ENCODE measurements at places on chromosomes 12 and 14. TPM values are rescaled to one million over a fixed set of nuclear protein-coding genes. Genes with fewer than 3 reads are reported as not detected.
A peak's percentile ranks its signal among the peaks of the same experiment; 100 is the strongest.

Gene TTC7B
- 40.4 TPM for total RNA-seq

Gene RPL10L
- not detected for total RNA-seq

- no peaks in the 10 kb centered on the region for H3K36me3 ChIP-seq
- no peak overlapping the region for H3K4me3 ChIP-seq
- H3K4me1 ChIP-seq = peaks cover 9% of the 10 kb centered on the region
- no peak overlapping the region for H3K27ac ChIP-seq
- no peak for DNase-seq
- H3K27me3 ChIP-seq = no peaks in the 10 kb centered on the region
Observed at GRCh38 chr14:99677231-99678140, 6.6 kb upstream of the CYP46A1 start.

Gene PLCZ1
- total RNA-seq = not detected

Gene KRT1
- total RNA-seq = 837 TPM

- no peak for DNase-seq
- H3K27ac ChIP-seq = no peak overlapping the region
- H3K27me3 ChIP-seq = no peaks in the 10 kb centered on the region
- H3K36me3 ChIP-seq = no peaks in the 10 kb centered on the region
- no peak overlapping the region for H3K4me3 ChIP-seq
Observed at GRCh38 chr12:30110958-30111586, 327.3 kb upstream of the TMTC1 start.

DNA sequence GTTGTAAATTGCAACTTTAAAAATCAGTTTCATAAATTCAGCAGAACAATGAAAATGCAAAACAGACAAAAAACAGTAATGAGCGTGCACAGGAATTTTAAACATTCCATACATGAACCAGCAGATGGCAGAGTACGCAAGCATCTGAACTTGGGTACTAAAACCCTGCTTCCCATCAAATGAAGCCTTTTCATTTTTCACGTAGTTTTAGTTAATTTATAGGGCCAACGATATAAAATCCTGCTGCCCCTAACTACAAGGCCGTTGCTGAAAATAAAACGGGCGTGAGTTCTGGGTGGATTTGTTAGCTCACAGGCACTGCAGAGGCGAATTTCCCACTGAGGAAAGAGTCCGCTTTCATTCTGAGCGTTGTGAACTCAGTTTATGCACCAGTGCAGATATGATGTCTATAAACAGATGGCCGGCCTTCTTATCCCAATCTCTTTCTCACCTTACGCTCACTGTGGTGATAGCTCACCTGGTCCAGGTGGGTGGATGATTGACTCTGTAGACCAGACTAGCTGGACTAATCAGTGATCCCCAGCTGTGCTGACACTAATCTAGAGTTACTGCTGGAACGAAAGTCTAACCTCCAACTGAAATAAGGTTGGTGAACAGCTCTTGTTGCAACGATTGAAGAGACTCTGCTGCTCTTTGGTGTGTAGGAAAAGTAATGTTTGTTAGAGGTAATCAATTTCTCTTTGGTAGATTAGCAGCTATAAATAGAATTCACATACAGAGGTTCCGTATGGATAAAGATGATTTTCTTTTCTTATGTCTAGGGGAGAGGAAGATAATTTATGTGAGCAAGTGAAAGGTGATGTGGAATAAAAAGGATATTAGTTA is 89.2 kb downstream of the PDZRN4 start:
- H3K36me3 ChIP-seq = no peaks in the 10 kb centered on the region
- no peak overlapping the region for H3K27ac ChIP-seq
- peak overlapping the region; percentile 9 for H3K4me3 ChIP-seq
- H3K4me1 ChIP-seq = peaks cover 11% of the 10 kb centered on the region
- H3K27me3 ChIP-seq = peaks cover 8% of the 10 kb centered on the region

DNA sequence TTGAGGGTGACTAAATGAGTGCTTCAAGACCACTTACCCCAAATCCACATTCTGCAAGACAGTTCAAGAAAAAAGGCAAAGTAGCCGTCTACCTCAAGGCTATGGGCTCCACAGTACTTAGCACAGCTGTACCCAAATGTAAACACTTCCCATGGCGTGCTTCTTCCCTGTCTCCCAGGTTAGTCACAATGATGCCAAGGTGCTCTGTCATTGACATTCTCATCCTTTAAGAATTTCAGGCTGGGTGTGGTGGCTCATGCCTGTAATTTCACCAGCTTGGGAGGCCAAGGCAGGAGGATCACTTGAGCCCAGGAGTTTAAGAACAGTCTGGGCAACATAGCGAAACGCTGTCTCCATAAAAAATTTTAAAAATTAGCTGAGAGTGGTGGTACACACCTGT is 51.2 kb upstream of the CERS5 start:
- no peaks in the 10 kb centered on the region for H3K27me3 ChIP-seq
- no peak overlapping the region for H3K27ac ChIP-seq
- H3K4me1 ChIP-seq = peaks cover 13% of the 10 kb centered on the region
- H3K4me3 ChIP-seq = no peak overlapping the region
- H3K36me3 ChIP-seq = peaks cover 14% of the 10 kb centered on the region

Gene SDR9C7
- 0.26 TPM for total RNA-seq

Gene CBLN3
- 1.4 TPM for total RNA-seq

- no peak overlapping the region for H3K4me3 ChIP-seq
- no peak overlapping the region for H3K27ac ChIP-seq
- no peak for DNase-seq
Observed at GRCh38 chr14:98223106-98223505, 1048.9 kb downstream of the BCL11B start.

Gene SLCO1A2
- total RNA-seq = 10.7 TPM

Gene KDM5A
- 76.7 TPM for total RNA-seq

DNA sequence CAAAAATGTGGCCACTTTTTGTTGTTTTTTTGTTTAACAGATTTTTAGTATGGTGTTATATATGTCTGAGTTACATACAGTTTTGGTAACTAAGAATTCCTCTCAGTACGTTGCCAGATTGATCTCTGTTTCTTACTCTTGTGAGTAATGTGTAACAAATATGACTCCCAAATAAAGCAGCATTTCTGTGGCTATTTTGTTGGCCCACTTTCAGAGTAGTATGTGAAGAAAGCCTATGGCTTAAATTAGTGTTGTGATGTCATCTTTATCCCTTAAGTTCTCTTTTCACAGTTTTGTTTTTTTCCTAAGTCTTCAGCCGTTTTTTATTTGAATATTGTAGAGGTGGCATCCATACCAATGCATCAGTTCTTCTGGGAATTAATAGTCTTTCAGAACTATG is 10.7 kb downstream of the PCNX4 start:
- peaks cover 5% of the 10 kb centered on the region for H3K4me1 ChIP-seq
- no peak overlapping the region for H3K4me3 ChIP-seq
- H3K27ac ChIP-seq = no peak overlapping the region

- H3K36me3 ChIP-seq = no peaks in the 10 kb centered on the region
- no peak overlapping the region for H3K27ac ChIP-seq
- H3K4me1 ChIP-seq = no peaks in the 10 kb centered on the region
- no peak overlapping the region for H3K4me3 ChIP-seq
Observed at GRCh38 chr14:22220427-22220826, 368.6 kb downstream of the DAD1 start.

DNA sequence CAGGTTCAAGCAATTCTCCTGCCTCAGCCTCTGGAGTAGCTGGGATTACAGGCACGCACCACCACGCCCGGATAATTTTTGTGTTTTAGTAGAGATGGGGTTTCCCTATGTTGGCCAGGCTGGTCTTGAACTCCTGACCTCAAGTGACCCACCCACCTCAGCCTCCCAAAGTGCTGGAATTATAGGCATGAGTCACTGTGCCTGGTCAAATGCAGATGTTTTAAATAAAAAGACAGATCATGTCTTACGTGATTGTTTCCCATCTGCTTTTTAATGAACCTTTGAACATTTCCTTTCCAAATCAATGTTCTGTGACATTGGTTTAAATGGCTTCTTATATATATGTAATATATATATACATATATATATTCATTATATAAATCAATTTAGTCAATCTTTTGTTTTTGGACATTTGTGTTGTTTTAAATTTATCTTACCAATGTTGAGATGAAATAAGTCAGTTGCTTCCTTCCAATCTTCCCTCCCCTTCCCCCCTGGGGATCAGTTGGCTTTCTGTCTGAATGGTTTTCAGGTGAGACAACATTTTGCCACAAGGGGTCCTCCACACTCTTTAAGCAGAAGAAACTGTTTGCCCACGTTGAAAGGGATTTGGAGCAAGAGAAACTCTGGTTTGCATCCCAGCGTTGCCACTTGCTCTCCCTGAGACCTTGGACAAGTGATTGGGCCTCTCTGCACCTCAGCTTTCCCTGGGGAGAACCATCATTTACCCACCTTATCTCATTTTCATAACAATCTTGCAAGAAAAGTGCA is 47.6 kb upstream of the RBM19 start:
- no peaks in the 10 kb centered on the region for H3K4me1 ChIP-seq
- no peak for DNase-seq
- no peak overlapping the region for H3K4me3 ChIP-seq
- no peak overlapping the region for H3K27ac ChIP-seq
- H3K27me3 ChIP-seq = peaks cover 56% of the 10 kb centered on the region

DNA sequence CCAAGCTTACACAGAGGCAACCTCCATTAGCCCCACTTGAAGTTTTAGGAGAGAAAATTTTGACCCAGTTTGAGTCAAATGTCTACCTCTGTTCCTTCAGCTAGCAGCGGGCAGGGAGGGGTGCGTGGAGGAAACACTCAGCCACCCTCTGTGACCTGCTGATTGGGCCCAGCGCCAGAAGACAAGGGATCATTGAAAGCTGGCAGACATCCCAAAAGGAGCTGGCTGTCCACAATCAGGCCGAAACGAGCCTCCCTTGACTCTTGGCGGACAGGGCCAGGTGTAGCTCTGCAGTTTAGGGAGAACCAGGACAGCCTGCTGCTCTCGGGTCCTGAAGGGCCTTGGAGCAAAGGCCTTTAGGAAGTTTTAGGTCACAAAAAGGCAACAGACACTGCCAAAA is 41.3 kb downstream of the CD9 start:
- H3K4me1 ChIP-seq = no peaks in the 10 kb centered on the region
- no peak for DNase-seq

GRCh38 chr12:101566318-101566717 is 28.5 kb upstream of the MYBPC1 start:
- peaks cover 7% of the 10 kb centered on the region for H3K4me1 ChIP-seq
- no peak overlapping the region for H3K27ac ChIP-seq
- H3K4me3 ChIP-seq = no peak overlapping the region
- no peaks in the 10 kb centered on the region for H3K36me3 ChIP-seq

Measured in type B pancreatic cell (in vitro differentiated cells).